ENCODE measurements at places on chromosomes 11 and 22.

DNA sequence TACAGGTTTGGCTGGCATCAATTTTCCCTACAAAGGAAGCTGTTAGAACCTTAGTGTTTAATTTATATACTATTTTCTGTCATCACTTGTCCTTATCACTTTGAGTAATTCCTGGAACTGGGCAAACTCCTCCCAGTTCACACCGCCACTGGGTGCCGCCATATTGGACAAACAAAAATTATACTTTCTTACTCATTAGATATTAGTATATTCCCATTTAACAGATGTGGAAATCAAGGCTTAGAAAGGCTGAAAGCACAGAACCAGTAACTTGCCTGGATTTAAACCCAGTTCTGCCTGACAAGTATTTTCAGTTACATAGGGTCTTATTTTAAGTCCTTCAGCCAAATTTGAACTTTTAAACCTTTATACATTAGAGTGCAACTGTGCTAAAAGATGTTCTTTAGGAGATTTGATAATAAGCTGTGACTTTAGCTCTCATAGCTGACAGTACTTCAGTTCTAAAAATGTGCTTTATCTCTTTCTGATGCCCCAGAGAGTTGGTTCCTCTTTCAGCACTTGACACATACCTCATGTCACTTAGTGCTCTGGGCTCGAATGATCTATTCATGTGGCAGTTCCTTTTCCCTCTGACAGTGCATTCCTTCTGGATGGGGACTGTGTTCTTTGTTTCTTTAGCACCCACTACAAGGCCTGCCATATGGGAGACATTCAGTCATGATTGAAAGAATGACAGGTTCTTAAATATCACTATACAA lies 25.4 kb downstream of the COA4 start:
- DNase-seq: no peak

- DNase-seq: no peak
Observed at GRCh38 chr22:19992921-19993355, 23.7 kb downstream of the ARVCF start.

DNA sequence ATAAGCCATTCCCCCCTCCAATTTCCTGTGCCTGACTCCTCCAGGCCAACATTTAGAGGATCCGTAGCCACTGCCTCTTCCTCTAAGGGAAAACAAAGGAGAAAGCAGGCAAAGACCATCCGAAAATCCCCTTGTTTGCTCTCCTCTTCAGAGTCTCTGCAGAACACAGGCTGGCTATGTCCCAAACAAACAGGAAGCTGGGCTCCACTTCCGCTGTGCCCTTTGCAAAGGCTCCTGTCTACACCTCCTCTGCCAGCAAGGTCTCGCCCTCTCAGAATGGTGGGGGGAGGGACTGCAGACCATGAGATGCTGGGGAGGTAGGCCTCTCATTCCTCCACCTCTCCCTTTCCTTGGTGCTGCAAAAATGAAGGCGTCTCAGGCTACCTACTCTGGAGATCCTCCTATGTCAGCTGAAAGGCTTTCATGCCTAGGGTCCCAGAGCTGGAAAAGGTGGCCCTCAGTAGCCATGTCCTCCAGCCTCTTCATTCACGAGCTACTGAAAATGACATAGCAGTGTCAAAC lies 596.2 kb downstream of the BUD13 start:
- DNase-seq: no peak

DNA sequence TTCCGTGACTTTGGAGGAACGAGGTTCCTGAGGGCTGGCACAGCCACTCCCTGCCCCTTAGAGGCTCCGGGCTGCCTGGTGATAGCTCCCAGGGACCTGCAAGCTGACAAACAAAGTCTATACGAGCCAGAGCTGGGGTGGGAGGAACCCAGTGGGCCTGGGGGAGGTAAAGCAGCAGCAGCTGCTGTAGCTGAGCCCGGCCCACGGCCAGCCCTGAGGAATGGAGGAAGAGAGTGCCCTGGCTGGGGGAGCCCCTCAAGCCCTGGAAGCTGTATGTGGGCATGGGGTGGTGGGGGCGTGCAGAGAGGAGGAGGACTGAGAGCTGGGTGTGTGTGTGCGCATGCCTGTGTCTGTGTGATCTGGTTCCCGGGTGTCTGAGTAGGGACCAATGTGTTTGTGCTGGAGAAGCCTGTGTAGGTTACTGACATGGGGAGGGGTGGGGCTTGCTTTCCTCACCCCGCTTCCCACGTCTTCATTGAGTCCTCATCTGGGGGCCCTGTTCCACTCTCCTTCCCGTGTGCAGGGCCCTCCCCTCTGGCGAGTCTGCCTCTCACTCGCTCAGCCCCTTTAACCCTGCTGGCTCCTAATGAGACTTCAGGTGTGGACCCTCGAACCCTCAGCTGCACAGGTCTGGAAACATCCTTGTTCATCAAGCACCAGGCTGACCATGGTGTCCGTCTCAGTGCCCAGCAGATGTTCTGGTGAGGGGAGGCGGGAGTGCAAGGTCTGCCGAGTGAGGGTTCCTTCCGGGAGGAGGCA lies 10.8 kb downstream of the ST3GAL4 start:
- no peak for DNase-seq

DNA sequence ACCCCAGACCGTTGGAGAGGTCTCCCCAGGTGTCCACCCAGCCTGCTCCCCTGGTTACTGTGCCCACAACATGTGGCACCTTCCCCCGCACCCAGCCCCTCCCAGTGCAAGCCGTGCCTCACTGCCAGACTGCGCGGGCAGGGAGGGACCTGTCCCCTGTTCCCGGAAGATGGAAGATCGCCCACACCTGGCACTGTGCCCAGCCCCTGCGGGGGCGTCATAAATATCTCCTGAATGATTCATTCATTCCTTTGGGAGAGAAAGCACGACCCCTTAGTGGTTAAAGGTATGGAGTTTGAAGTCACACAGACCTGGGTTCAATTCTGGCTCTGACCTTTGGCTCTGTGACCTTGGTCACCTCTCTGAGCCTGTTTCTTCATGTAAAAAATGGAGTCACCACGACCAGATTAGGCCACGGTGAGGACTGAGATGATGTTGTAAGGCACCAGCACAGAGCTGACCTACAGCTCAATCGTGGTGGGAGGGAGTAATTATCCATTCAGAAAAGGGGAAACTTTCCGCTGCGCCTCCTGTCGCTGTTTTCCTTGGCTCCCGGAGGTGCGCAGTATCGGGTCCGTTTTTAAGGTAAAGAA lies 497 bp upstream of the SYT12 start:
- DNase-seq: no peak

- DNase-seq: no peak
Observed at GRCh38 chr11:90916706-90917105, 693.9 kb upstream of the CHORDC1 start.
